Astrocyte (in vitro differentiated cells and primary cell): ENCODE measurements at places on chromosomes 1 and 21. TPM values are rescaled to one million over a fixed set of nuclear protein-coding genes. Genes with fewer than 3 reads are reported as not detected.

Gene ELAPOR1
- 1.2 and 1.7 TPM in 2 replicates for total RNA-seq

Gene ADGRL4
- 18.7 and 19.6 TPM in 2 replicates for total RNA-seq

Gene PGBD5
- total RNA-seq = 14.7 and 22.4 TPM in 2 replicates

Gene LHX4
- 0.14 and 0.36 TPM in 2 replicates for total RNA-seq

Gene ATAD3C
- 1.8 and 2.5 TPM in 2 replicates for total RNA-seq

Gene F11R
- total RNA-seq = 53.7 and 68.6 TPM in 2 replicates
